Naive B cell (primary cell): ENCODE measurements at places on chromosomes 12 and 14.

GRCh38 chr12:51838762-51839161 is 9.8 kb downstream of the FIGNL2 start:
- no peak for DNase-seq

DNA sequence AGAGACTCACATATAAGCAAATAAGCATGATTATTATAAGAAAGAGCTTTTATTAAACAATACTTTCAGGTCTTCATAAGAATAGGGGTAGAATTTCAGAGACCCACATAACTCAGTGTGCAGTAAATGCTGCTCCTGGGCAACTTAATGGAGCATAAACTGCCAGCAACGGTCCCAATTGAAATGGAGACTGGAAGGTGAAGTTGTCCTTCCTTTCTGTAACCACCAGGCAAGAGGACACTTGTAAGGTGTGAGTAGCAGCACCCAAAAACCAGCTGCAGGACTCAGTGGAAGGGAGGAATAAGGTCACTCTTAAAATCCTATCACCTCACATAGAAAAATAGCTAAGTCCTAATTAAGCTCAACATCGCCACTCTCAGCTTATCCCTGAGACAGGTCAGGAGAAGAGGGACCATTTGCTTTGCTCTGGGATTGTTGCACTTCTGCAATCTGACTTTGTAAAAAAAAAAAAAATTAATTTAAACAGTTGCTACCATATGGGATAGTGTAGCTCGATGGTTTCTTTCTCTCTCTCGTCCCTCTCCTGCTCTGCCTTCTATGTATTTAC is 22.7 kb upstream of the LTA4H start:
- DNase-seq, result no peak

GRCh38 chr14:91089958-91090535 is 23.8 kb upstream of the DGLUCY start:
- DNase-seq, result no peak

- DNase-seq, result no peak
These were observed 49.4 kb downstream of the KITLG start for GRCh38 chr12:88530868-88531267.

DNA sequence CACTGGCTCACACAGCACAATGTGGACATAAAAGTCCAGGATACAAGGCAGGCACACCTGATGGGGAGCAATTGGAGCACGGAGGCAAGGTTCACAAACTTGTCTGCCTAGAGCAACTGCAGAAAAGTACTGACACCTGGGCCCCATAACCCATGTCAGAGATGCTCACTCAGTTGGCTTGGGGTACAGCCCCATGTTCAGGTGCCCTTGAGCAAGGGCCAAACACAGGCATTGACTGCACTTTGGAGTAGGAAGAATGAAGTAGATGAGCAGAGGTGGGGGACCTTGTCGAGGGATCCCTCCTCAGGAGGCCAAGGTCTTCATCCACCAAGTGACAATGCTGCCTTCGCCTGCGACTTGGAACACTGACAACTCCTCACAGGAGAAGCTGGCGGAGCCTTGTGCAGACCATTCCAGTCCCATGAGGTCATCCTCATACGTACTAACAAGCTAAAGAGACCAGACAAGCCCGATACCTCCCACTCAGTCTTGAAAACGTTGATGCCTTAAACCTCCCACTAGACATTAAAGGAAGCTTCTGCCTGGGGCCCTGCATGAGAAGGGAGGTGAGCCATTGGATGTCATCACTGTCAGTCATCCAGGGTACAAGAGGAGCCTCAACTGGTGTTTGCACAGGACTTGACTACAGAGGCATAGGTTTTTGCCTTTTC is 42.5 kb upstream of the C14orf180 start:
- no peak for DNase-seq

DNA sequence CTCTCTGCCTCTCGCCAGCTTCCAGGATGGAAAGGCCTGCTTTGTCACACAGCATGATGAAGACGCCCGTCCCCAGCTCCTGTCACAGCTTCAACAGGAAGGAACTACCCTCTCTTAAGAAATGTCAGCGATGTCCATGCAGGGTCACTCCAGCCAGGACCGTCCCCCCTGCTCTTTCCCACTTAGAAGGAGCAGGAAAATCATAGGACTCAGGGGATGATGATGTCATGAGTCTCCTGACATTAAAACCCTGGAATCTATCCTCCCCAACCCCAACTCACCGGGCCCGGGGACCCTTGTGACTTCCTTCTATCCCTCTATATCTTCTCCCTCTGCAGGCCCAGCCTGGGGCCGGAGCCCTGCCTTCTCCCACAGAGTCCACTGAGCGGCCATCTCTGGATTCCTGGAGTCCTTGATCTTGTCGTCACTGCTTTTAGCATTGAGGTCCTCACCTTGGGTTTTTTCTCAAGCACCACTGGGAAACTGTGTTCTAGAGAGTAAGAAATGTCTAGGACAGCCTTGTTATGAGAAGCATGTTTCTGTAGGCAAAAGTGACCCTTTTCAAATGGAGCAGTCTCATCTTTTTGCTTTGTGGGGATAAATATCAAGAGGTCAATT is 42.8 kb upstream of the P2RX7 start:
- DNase-seq, result no peak

- DNase-seq, result no peak
These were observed 26.3 kb downstream of the IL31 start for GRCh38 chr12:122147514-122148290.

DNA sequence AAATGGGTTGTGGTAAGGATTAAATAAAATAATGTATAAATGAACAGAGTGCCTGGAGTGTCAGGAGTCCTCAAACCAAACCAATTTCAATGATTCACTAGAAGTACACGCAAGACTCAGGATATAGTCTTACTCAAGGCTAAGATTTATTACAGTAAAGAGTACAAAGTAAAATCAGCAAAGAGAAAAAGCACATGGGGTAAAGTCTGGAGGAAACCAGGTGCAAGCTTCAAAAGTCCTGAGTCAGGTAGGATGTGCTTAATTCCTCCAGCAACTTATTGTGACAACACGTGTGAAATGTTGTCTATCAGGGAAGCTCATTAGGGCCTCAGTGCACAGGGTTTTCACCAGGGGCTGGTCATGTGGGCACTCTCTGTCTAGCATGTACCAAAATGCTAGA is 105.8 kb upstream of the NAP1L1 start:
- DNase-seq, result no peak

DNA sequence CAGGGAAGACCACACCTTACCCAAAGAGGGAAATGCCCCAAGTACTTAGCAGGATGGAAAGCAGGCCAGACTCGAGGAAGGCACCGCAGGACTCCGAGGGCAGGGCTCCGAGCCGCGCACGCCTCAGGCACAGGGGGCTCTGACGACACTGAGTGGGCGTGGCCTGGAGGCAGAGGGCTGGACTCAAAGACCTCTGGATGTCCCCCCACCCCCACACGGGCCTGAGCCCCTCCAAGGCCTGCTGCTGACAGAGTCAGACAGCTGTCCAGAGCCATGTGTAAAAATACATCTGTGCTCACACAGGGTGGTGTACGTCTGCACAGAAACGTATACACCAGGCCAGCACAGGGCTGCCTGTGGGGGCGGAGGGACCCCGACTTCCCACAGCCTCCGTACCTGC is 1.4 kb downstream of the AKT1 start:
- DNase-seq, result no peak

DNA sequence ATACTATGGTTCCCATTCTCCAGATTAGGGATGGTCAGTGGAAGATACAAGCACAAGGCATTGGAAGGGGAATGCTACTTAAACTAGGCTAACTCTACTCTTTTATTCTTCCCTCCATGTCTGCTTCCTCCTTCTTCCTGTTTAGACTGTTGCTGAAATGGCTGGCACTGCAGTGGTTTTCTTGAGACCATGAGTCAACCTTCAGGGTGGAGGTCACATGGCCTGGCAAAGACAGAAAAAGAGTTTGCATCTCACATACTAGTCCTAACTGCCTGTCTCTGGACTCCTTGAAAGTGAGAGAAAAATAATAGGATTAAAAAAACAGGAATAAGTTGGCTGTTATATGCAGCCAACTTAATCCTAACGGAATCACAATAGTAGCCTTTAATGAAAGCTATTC is 37.0 kb downstream of the ALDH1L2 start:
- no peak for DNase-seq

DNA sequence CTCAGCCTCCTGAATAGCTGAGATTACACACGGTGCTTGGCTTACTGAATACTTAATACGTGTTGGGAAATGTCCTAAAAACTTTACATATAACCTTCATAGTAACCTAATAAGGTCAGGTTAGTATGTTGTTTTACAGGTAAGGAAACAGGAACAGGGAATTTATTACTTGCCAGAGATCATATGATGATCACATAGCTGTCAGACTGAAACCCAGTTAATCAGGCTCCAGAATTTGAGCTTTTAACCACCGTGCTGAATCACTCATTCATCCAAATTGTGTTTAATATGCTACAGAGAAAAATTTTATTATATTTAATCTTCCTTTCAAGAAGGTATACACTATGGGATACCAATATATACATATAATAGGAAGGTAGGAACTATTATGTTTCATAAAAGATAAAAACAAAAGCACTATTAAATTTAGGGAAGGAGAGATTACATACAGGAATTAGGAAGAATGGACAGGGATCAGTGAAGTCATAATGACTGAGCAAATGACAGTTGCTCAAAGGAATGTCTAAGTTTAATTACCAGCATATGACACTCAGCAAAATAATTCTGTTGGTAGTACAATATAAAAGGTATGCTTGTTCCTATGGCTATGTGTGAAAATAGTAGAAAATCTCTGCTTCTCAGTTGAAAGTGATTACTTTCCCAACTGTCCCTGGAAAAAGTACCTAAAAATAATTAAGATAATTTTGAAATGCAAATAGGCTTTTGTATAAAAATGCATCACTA is 59.3 kb downstream of the HEATR5A start:
- DNase-seq, result no peak

- no peak for DNase-seq
These were observed 13.0 kb downstream of the PLEKHG6 start for GRCh38 chr12:6323340-6323994.

GRCh38 chr12:1047898-1048660 is 57.1 kb downstream of the ERC1 start:
- no peak for DNase-seq

- DNase-seq, result no peak
These were observed 26.0 kb upstream of the RXYLT1 start for GRCh38 chr12:63753743-63754142.

DNA sequence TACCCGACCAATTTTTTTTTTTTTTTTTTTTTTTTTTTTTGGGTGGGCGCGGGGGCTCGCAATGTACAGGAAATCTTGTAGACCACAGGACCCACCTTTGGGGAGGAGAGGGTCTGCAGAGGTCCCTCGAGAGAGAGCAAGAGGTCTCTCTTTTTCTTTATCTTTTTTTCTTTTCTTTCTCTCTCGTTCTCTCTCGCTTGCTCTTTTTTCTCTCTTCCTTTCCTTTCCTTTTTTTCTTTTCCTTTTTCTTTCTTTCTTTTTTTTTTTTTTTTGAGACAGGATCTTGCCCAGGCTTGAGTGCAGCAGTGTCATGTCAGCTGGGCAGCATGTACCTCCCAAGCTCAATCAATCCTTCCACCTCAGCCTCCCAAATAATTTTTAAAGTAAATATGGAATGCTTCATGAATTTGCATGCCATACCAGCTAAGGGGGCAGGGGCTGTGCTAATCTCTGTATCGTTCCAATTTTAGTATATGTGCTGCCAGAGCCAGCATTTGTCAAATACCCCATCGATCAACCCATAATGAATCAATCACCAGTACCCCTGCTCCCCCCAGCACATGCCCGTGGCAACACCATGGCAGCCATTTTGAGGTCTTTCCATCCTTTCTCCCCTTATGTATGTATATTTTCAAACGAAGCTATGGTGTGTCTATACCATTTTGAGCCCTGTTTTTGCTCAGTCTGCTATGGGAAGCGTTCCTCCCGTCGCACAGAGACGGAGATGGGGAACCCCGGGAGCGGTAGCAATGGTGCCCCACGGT is 9.3 kb downstream of the PAPLN start:
- DNase-seq, result no peak

DNA sequence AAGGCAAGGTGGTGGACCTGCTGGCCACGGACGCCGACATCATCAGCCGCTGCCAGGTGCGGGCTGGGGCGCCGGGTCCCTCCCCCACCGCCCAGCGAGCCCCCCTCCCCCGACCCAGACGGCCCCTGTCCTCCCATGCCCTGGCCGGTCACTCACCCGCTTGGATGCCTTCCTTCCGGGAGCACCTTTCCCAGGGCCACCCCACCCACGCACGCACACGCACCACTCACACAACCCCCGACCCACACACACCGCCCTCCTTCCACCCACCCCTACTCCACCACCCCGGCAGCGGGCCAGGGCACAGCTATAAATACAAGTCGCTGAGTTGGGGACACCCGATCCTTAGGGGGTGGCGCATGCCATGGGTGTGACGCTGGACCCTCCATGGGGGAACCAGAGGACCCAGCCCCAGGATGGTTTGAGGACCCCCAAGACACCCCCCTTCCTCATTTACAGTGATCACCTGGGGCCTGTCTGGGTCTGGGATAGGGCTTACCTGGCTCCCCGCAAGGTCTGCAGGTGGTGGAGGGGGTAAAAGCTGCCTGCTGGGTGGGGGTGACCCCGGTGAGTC is 465 bp downstream of the ADSS1 start:
- DNase-seq, result no peak

DNA sequence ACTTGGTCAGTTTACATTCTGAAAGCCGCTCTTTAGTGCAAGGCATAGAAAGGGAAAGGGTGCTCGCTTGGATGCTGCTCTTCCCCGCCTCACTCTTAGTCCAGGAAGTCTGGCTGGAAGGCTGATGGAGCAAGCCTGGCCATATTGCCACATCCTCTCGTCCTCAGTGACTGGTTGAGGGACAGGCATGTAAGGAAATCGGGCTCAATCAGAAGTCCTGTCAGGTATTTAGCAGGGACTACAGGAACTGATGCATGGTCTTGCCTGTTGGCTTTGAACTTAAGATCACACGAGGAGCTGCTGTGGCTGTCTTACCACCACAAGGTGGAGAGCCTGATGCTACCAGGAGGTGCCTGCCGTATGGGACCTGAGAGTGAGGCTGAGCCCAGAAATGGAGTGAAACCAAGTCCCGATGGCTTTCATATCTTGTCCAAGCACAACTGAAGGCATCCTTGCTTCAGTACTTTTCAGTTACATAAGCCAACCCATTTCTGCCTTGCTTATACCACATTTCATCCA is 10.7 kb upstream of the C12orf75 start:
- DNase-seq, result no peak
